Type B pancreatic cell (in vitro differentiated cells): ENCODE measurements at places on chromosomes 3 and 15. TPM values are rescaled to one million over a fixed set of nuclear protein-coding genes. Genes with fewer than 3 reads are reported as not detected.

The RHOV gene
- 19.3 and 43.3 TPM in 2 replicates for total RNA-seq

- no peak for DNase-seq
Observed at GRCh38 chr3:39185959-39186691, 6.3 kb downstream of the XIRP1 start.

DNA sequence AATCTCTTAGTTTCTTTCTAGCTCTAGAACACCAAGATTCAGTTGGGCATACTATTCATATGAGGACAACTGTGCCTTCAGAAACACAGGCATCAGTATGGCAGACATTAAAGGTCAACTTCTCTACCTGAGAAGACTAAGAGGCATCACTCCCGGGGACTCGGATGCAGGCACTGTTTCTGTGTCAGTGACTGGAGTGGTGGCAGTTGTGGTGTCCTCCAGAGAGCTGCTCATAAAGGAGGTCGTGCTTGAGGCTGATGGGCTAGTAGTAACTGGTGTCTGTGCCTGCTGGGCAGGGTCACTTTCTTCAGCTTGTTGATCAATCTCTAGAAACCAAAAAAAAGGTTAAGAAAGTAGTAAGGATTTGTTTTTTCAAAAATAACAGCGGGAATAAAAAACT lies 75.2 kb downstream of the FBXL22 start:
- DNase-seq, result no peak

DNA sequence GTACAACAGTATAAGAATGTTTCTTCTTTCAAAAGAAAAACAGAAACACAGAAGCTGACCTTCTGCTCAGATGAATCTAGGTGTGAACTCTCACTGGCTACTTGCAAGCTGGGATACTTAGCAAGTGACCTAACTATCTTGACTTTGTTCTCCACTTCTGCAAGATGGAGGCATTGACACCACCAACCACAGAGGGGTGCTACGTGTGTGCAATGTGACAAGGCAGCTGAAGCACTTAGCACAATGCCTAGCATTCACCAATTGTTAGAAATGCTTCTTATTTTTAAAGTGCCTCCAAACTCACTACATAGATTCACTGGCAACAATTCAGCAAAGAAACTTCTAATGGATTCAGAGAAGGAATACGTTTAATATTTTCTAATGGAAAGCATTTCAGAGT lies 331.4 kb upstream of the WNT5A start:
- no peak for DNase-seq

DNA sequence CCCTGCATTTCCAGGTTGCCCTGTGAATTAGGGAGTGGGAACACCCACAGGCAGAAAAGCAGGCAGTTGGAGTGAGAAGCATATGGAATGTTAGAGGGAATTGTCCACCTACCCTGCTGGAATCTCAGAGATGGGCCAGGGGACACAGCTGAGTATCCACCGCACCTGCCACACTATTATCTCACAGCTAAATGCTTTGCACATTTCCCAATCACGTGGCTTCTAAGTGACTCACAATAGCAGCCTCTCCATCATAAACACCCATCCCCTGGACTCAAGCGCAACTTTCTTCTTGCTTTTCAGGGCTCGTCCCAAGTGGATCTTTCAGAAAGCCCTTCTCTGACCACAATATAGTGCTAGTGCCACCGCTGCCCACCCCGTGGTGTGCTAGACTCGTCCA lies 389.0 kb upstream of the LMCD1 start:
- no peak for DNase-seq

DNA sequence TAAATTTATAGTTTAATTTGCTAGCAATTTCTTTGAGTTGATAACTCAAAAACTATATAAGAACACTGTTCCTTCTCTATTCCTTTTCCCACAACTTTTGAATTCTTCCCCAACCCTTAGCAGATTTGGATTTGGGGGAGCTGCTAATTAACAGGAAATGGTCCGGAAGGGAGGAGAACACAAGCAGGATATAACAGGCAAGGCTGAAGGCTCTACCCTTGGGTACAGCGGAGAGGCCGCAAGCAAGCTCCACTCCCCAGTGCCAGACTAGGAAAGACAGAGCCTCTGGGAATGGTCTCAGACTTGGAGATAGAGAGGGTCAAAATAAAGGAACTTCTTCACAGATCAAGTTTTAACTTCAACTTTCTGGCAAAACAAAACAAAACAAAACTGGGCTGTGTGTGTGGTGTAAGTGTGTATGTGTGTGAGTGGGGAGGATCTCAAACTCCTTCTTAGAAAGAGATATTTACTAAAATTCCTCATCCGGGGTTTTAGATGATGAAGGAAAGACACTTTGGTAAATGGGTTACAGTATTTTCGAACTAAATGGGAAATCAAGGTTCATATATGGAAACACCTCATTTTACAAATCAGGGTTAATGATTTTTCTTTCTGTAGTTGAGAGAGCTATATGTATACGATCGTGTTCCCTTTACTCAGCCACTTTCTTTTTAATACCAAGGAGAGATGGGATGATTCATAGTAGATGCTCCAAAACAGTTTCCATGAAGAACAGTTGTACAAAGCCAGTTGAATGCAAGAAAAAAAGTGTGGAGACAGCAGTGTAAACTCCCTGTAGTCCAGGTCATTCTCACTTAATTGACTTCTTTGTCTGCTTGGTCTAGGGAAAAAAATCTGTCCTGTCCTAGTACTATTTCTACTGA lies 161.1 kb downstream of the TP63 start:
- DNase-seq, result no peak

DNA sequence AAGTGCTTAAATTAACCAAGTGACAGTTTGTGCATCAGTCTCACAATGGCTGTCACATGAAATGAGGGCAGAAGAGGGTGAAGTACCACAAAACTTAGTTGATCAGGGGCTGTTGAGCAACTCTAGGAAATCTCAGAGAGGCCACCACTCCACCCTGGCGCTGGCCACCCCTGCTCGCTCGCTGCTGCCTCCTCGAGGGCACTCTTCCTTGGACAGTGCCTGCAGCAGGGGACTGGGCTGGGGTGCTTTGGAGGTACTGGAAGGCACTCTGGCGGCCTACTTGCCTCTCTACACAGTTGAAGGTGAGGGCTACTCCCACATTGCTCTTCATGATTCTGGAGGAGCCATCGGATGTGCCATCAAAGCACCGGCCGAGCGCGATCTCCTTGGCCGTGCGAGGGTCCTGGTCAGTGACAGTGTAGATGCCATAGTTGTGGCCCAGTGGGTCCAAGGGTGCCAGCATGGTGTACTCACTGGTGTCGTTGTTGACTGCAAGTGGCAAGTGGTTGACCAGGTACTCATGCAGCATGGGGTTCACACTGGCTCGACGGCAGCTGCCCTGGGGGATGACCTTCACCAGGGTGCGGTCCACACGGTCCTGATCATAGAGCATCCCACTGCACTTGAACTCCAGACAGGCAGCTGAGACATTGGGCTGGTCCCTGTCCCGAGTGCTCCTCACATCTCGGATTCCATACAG lies 11.6 kb upstream of the CLPX start:
- no peak for DNase-seq

DNA sequence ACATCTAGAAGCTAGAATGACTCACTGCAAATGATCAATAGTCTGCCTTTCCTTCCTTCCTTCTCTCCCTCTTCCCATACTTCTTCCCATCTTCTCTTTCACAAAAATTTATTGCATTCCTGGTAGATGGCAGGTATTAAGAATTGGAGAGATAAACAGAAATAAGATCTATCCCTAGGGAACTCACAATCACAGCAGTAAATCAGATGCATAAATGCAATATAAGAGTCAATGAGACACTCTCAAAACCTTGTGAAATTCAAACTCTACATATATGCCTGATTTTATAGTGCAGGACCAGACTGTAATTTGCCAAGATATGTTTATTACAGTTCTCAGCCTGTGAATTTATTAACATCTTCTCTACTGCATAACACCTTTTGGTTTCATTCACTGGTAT lies 78.3 kb upstream of the ARL6 start:
- no peak for DNase-seq

The IMPG2 gene
- total RNA-seq, result 0.43 and 0.53 TPM in 2 replicates

GRCh38 chr15:51062736-51063135 lies 32.0 kb downstream of the TNFAIP8L3 start:
- DNase-seq, result no peak

DNA sequence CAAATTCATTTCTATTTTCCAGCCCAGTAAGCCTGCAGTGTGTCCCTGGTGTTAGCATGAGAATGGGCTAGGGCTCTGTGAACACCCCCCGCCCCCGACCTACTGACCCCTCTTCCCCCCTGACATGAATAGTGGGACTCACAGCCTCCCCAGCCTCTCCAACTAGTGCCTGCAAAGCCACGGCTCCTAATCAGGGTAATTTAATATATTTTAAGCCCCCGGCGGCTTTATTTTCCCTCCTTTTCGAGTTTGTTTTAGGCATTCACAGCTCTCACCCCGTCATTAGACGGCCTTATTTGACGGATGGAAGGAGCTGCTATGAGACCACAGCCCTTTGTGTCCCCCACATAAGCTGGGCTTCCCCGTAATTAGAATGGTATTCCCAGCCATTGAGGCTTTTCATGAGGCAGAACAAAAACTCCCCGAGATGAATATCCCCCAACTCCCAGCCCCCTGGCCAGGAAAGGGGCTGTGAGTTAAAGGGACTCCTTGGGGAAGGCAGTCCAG lies 78.3 kb upstream of the POLG start:
- no peak for DNase-seq

- no peak for DNase-seq
Observed at GRCh38 chr3:24086617-24087404, 141.7 kb downstream of the NR1D2 start.

- no peak for DNase-seq
Observed at GRCh38 chr3:20604659-20605058, 418.7 kb upstream of the SGO1 start.

- no peak for DNase-seq
Observed at GRCh38 chr3:65993134-65993900, 45.4 kb downstream of the MAGI1 start.

The ANKUB1 gene
- total RNA-seq, result 0.82 TPM in 1 of 2 replicates, not detected in the other

GRCh38 chr3:161275919-161276318 lies 54.8 kb downstream of the NMD3 start:
- DNase-seq, result no peak
